Hematopoietic multipotent progenitor cell treated with erythropoietin and hydrocortisone succinate and interleukin-3 and kit ligand, for 15 days (in vitro differentiated cells): ENCODE measurements at places on chromosomes 7 and 10.

DNA sequence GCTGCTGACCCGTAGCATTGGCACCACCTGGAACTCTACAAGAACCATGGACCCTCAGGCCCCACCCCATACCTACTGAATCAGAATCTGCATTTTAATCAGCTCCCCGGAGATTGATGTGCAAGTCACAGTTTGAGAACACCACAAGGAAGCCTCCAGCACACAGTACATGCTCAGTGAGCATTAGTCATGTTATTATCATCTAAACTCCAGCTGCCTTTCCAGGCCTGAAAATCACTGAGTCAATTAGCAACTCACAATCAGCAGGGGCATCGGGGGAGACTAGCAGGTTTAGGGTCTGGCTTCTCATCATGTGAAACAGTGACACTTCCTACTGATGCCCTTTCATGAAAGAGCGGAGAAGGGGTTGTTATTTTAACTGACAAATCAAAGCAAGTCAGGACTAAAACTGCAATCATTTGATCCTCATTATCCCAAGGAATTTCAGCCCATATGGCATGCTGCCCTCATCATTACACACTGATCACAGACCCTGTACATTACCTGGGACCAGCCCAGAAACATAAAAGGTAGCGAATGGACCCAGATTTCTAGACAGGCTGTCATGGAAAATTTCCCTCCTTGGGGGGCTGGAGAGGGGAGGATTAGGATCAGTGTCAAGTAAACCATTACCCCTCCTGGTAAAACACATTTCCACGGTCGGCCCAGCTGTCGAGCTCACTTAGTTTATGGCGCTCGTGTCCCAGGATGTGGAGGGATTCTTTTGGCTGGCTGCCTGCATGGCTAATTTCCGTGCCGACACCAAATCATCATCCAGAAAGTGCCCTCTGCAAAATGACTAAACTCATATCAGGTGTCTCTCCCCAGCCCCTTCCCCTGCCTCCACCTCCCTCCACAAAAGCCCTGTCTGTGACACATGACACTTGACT, 122.8 kb downstream of the PRLHR start:
- DNase-seq: no peak

DNA sequence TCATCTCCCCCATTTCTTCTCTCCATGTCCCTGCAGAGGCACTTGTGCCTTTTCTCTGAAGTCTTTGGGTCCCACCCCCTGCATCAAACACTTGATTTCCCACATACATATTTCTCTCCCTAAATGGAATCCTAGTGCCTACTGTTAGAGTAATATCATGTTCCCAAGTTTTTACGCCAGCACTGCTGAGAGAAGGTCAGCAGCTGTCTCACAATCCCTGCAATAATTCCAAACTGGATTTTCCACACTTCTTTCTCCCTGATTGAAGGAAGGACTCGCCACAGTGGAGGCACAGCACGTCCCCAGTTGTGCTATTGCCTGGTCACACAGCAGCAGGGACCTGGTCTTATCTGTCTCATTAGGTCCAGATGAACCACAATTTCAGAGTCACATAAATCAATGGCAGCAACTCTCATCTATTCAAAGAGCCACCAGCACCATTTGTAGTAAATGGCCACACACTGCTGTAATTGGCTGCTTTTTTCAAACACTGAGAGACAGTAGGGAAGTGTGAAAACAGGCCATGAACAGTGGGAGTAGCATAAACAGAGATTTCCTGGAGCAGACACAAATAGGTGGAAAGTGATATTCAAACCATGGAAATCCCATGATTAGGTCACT, 605.5 kb downstream of the XPNPEP1 start:
- DNase-seq: no peak

DNA sequence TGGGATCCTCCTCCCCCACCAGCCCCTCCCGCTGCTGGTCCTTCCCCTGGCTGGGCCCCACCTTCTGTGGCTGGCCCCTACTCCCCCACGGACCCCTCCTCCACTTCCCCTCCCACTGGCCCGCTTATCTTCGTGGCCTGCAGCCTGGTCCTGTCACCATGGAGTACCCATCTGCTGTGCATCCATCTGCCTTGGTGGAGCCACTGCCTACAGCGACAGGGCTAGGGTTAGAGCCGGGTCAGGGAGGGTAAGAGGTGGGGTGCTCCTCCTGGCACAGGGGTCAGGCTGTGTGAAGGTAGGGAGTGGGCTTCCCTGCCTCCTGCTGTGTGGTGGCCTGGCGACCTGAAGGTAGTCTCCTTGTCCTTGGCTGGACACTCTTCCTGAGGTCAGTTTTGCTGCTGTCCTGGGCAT, 5.2 kb downstream of the ADCY1 start:
- DNase-seq: no peak

GRCh38 chr10:112265745-112266144, 17.5 kb upstream of the TECTB start:
- DNase-seq: no peak

DNA sequence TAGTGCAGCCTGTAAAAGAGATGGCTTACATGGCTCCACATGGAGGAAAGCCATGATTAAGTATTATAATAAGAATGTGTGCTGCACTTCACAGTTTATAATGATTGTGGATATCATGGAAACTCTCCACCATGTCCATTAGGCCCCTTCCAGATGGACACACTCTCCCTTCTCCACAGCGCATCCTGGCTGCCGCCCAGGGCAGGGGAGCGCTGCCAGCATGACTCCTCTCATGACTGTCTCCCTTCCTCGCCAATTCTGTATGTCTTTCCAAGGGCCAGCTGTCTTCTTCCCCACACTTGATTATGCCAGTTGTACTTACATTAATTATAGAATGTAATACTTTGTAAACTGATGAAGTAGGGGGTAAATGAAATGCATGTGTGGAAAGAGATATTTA, 259.3 kb upstream of the TMEM72 start:
- DNase-seq: no peak

DNA sequence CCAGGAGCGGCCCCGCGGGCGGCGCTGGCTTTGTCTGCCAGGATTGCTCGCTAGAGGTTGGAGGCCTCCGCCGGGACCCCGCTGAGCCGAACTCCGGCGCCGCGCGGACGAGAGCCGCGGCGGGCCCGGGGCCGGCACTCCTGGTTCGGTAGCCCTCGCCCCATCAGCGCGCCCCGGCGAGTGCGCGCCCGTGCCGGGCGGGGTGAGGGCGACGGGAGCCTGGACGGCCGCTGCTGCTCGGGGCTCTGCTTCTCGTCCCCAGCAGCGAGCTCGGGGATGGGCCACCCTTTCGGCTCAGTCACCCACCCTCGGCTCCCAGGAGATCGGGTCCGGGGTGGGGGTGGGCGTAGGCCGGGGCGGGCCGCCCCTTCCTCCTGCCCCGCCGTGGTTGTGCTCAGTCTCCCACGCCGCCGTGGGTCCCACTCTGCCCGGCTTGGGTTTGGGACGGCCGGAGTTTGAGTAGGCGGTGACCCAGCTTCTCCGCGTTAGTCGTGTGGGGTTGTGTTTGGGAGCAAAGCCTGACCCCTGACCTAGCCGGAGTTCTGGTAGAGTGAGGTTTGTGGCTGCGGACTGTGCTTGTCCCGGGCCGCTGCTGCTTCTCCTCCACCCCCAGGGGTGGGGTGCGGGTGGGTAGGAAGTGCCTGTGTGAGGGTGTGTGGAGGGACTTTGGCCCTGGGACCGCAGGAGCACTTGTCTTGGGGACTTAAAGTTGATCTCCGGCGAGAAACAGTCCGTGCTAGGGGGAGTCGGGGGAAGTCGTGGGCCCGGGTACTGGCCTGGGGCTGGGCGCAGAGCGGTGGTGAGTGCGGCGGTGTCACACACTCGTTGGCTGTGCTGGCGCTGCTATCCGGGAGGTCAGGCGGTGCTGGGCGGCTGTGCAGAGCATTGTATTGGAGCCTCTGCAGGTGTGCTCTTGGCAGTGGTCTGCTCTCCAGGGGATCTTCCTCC, 677 bp downstream of the TSPAN14 start:
- DNase-seq: peak; percentile 47

DNA sequence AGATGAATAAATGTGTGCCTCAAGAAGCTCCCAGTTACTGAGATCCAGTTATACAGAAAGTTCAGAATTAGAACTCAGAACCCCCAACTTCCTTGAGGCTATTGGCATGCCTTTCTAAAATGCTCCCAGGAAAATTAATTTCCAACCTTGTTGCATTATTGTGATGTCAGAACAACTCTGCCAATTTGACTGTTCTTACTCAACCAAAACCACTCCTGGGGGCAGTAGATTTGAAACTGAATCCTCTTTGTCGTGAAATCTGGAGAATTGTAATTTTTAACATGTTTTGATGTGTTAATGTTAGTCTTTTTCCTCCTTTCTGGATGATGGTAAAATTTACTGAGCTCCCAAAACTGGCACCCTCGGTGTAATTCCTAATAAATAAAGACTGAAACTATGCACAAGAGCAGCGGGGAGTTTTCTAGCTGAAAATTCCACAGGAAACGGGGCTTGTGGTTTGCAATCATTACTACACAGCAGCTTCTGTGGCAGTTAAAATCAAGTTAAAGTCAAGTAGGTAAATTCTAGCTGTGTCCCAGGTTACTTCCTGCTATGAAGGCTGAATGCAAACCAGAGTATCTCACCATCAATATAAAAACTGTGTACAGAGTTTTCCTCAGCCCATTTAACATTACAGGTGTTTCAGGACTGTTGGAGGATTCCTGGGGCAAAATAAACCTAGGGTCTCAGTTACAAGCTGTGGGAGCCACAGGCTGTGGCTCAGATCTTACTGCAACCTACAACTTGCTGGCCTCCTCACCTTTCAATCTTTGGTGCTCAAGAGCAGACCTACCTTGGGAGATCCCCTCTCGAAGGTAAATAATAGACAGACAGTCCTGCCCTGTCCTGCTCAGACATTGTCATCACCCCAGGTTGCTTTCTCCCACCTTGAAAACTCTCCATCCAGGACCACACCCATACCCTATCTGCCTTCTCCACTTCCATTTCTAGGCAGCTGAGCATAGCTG, 156.3 kb upstream of the KMT2E start:
- DNase-seq: no peak

DNA sequence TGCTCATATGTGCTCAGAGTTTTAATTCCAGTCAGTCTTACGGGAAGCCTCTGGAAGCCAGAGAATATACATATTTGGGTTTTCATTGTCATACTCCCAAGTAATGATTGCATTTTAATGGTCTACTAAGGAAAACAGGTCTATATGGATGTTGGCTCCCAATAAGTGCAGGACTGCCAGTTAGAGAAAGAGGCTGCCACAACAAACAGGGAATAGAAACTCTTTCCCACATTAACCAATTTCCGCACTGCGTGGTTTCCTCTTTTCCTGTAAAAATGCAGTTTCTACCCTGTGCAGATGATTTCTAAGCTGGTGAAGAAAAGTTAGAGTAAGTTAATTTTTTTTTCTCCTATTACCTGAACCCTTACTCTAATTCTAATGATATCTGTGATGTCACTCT, 78.2 kb downstream of the CCSER2 start:
- no peak for DNase-seq

DNA sequence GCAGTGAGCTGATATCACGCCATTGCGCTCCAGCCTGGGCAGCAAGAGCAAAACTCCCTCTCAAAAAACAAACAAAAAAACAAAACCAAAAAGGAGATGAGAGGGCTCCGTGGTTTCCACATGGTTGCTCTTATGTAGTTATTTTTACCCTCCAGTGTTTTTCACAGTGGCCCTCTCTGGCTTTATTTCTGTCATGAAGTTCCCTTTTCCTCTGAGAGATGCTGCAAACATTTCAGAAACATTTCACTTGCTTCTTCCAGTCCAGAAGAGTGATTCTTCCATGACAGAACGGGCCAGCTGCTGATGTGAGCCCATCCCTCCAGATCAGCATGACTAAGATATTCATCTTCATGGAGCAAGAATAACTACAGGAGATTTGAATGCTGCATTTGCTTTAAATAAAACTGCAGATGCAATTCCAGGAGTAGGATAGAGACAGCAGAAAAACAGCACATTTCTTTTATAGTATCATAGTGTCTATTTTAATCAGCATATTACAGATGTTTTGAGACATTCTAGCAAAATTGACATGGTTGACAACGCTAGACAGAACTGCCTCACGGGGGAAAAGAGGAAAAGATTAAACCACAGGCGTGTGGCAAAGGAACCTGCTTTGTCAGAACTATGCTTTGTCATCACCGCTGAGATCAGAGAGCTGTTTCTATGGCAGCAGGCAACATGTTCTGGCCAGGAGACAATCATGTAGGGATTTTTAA, 40.3 kb downstream of the NRCAM start:
- no peak for DNase-seq

- no peak for DNase-seq
These were observed 3.1 kb downstream of the CD36 start for GRCh38 chr7:80641548-80641947.

- DNase-seq: no peak
These were observed 72.2 kb downstream of the CACUL1 start for GRCh38 chr10:118682533-118682932.

GRCh38 chr10:29127037-29127700, 161.7 kb upstream of the LYZL1 start:
- DNase-seq: no peak

DNA sequence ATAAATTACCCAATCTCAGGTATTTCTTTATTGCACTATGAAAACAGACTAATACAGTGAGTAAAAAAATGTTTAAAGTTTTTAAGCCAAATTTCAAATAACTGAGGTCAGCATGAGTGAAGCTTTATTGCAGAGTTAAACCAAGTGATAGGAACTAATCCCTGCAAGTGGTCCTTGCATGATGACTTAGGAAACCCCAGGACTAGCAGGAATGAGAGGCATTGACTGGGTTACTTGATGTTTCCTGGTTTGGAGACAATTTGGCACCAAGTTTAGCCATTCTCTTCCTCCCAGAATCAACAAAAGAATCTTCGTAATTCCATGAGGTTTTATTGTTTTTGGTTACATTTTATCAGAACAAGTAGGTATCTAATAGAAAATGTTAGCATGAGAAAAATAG, 194.2 kb downstream of the BICC1 start:
- DNase-seq: no peak

DNA sequence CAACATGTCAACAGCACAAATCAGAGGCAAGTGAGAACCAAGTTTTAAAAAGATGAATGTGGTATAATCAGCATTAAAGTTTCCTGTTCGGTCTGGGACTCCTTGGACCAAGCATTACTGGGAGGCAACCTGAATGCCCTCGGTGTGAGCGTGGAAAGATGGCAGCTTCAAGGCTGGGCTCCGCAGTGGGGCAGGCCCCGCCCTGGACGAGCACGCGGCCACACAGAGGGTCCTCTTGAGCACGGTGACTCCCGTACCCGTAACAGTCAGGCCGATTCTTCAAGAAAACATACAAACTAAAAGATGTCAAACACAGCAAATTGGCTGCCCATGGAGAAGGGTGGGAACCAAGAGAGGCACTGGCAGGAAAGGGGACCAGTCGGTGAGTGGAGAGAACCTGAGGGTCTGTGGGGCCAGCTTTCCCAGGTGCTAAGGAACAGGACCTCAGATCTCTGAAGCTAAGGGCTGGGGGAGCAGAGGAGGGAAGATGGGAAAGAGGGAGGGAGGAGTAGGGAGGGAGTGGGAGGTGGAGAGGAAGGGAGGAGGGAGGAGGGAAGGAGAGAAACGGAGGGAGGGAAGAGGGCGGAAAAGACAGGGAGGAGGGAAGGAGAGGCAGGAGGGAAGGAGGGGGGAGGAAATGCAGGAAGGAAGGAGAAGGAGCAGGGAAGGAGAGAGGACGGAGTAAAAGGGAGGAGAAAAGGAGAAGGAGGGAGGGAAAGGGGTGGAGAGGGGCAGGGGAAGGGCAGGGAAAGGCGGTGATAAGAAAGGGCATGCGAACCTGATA, 71.2 kb upstream of the FAM20C start:
- DNase-seq: no peak
